Activated CD4-positive, CD25-positive, alpha-beta regulatory T cell (primary cell): ENCODE measurements at places on chromosomes 16 and 17.

- DNase-seq, result no peak
Measured at GRCh38 chr17:40091691-40092397, 8.5 kb downstream of the NR1D1 start.

DNA sequence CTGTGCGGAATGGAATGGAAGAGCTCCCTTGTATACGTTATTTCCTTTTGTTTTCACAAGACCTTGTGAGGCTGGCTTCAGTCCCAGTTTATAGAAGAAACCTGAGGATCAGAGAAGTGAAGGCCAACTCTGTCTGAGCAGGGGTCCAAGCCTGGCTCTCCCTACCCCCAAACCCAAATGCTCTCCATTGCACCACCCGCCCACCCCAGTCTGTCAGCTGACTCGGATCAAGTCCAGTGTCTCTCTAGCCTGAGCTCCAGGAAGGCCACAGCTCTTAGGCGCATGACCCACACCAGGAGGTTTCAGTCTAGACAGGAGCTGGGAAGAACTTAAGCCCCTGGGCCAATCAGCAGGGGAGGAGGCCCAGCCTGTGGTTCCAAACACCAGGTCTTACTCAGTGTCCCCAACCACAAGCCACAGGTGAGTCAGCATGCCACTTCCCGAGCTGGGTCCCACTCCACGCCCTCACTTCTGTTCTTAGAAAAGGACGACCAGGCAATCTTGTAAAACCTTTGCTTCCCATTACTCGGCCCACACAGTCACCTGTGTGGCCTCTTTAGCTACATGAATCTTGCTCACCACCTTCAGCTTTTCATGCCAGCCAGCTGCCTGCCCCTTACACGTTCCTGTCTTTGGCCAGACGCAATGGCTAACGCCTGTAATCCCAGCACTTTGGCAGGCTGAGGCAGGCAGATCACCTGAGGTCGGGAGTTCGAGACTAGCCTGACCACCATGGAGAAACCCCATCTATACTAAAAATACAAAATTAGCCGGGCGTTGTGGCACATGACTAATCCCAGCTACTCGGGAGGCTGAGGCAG lies 27.8 kb downstream of the TK2 start:
- peak; percentile 65 for DNase-seq

GRCh38 chr16:89290472-89290871 lies 73.0 kb downstream of the ZNF778 start:
- no peak for DNase-seq

DNA sequence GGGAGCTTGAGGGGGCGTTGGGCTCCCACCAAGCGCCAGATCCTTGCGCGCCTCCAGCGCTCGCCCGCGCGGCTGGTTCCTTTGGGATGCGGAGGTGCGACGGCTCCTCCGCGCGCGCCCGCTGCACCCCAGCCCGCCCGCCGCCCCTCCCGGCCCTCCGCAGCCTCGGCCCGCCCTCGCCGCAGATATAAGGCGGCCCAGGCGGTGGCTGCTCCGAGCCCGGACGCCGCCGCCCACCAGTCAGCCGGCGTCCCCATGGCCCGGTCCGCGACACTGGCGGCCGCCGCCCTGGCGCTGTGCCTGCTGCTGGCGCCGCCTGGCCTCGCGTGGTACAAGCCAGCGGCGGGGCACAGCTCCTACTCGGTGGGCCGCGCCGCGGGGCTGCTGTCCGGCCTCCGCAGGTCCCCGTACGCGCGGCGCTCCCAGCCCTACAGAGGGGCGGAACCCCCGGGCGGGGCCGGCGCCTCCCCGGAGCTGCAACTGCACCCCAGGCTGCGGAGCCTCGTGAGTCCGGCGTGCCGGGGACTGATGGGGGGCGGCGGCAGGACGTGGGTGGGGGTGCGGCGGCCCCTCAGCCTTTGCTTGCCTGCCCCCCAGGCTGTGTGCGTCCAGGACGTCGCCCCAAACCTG lies at the start of gene NPB:
TSS of gene NPB (plus strand) at position 216 of the 630 bp plus-strand sequence. CDS start at position 256, 40 bp downstream.
- no peak for DNase-seq

GRCh38 chr17:82772026-82772425 lies 20.2 kb downstream of the TBCD start:
- DNase-seq, result no peak

GRCh38 chr17:39744075-39744835 lies 6.5 kb downstream of the GRB7 start:
- no peak for DNase-seq

DNA sequence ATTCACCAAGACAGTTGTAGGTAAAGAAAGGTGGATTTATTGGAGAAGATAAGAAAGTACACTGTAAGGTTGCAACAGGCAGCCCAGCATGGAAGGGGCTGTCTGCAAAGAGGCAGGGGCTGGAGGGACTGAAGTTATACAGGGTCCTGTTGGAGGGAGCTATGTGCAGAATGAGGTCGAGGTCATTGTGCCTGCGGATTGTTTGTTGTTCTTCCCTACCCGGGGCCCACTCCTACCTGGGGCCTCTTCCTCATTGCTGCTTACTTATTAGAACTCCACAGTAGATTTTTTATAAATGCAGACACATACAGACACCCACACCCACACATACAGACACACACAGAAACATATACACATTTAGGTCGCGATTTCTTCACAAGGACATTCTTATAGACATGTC lies 466.2 kb downstream of the MAF start:
- no peak for DNase-seq

- no peak for DNase-seq
Measured at GRCh38 chr17:62617894-62618472, 9.5 kb upstream of the MRC2 start.

DNA sequence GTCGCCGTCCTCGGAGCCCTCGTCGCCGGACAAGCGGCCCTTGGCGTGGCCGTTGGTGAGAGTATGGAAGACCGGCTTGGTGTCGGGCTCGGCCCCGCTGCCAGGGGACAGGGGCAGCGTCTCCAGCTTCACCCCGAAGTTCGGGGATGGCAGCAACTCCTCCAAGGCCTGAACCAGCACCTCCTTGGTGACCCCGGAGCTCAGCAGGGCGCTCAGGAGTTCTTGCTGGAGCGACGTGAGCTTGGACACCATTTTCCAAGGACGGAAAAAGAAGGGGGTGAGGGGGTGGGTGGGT lies 279 bp downstream of the HNF1B start:
- DNase-seq, result no peak

DNA sequence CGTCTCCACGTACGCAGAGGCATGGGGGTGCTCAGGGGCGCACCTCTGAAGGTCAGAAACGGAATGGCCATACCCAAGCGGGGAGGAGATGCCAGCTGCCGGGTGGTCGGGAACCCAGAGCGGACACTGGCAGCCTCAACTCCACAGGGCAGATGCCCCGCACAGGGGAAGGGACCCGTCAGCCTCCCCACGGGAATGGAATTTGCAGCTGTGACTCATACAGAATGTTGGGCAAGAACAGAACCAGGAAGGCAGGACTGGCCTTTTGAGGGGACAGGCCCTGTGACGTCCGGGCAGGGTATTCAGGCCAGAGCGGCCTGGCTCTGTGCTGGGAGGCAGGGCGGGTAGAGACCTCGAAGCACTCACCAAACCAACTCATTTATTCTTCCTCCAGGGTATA lies 7.5 kb downstream of the TK1 start:
- no peak for DNase-seq

DNA sequence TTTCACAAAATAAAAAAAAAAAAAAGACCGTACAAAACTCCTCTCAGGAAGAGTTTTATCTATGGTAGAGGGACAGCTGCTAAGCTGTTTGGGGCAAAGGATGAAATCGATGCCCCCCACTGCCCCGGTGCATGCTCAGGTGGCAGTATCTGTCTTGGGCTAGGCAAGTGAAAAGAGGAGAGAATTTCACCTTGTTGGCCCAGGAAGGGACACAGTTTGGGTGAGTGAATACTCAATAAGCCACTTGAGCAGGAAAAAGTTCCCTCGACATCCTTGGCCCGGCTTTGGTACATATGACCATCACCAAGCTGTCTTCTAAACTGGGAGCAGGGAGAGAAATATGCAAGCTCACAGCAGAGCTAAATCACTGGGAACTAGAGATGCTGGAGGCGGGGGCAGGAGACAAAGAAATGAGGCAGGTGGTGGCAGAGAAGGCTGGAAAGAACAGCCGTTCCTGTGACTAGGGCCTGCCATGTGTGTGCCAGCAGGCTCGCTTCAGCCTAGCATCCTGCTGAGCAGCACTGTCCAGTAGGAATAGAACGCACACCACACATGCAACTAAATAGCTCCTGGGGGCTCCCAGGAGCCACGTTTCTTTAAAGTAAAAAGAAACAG lies 8.2 kb upstream of the EIF1 start:
- no peak for DNase-seq

- DNase-seq, result no peak
Measured at GRCh38 chr16:27890006-27890405, 173.5 kb downstream of the GSG1L start.

- no peak for DNase-seq
Measured at GRCh38 chr16:13926464-13926863, 6.5 kb downstream of the ERCC4 start.

GRCh38 chr16:84448444-84448843 lies 56.0 kb downstream of the MEAK7 start:
- no peak for DNase-seq

- DNase-seq, result no peak
Measured at GRCh38 chr17:9473711-9474110, 101.9 kb downstream of the STX8 start.

DNA sequence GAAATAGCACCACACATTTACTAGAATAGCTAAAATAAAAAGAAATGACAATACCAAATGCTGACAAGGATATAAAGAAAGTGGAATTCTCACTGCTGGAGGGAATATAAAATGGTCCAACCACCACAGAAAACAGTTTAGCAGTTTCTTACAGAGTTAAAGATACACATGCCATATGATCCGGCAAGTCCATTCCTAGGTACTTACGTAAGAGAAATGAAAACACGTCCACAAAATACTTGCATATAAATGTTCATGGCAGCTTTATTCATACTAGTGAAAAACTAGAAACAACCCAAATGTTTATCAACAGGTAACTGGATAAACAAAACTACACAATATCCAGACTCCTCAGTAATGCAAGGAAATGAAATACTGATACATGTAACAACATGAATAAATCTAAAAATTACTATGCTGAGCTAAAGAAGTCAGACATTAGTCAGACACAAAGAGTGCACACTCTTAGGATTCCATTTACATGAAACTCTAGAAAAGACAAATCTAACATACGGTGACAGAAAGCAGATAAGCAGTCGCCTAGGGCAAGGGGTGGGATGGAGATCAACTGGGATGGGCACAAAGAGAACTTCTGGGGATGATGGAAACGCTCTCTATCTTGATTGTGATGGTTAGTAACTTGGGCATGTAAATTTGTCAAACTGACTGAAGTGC lies 76.4 kb downstream of the SMG6 start:
- no peak for DNase-seq

DNA sequence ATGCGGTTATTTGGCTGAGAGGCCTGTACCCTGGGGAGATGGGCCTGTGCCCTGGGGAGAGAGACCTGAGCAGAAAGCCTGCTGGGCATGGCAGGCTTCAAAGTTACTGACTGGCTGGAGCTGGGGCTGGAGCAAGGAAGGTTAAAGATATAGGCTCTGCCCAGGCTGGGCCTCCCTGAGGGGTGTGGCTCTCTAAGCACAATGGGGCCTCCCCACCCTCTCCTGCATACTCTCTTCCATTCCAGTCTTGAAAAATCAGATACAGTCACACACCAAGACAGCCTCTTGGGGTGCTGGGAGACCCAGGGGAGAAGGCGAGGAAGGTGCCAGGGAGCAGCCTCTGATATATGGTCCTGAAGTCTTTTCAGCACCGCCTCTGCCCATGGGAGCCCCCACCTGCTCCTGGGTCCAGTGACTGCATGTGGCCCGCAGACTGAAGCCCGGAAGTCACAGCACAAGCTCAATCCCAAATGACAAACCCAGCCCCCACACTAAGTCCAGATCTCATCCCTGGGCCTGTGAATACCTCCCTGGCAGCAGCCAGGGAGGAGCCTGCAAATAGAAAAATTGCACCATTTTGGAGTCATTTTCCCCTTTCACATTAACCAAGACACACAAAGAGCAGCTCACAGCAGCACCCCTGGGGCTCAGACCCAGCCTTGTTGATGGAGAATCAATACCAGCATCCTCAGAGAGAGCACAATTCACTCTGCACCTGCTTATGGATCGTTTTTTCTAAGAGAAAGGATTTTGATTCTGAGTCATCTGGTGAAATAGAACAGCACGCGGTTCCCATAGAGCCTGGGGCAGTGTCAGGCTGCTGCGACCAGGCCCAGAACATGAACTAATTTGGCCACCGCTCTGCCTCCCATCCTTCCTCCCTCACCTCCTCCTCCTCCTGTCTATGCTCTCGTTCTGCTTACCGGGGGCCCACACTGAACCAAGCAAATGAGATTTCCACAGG lies 25.6 kb upstream of the CACNG1 start:
- no peak for DNase-seq

GRCh38 chr16:85029408-85029784 lies 1.8 kb downstream of the KIAA0513 start:
- no peak for DNase-seq

DNA sequence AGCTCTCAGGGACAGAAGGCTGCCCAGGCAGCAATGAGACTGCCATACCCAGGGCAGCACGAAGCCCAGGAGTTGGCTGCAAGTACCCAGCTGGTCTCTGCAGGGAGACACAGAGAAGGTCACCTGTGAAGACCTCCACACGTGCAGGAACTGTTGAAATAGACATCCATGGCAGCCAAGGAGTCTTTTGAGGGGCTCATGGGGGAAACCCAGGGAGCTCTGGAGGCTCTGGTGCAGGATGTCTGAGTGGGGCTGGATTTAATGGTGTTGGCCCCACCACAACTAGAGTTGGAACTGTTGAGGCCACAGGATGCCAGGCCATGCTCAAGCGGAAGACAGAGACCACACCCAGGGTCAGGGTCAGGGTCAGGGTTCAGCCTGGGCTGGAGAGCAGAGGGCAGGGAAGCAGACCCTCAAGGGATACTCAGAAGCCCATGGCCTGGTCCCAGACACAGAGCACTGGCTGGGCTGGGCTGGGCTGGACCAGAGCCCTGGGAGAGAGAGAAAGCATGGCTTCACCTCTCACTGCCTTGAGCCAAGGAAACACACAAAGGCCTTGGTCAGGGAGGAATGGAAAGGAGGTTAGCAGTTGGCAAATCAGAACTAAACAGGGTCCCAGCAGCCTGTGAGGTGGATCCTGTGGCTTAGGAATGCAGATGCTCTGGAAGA lies 21.4 kb downstream of the PITPNM3 start:
- DNase-seq, result no peak

- DNase-seq, result no peak
Measured at GRCh38 chr16:21634216-21634615, 18.2 kb downstream of the IGSF6 start.

- DNase-seq, result no peak
Measured at GRCh38 chr17:75288770-75289114, 491 bp downstream of the SLC25A19 start.
